ENCODE measurements at places on chromosomes 2 and 18. TPM values are rescaled to one million over a fixed set of nuclear protein-coding genes. Genes with fewer than 3 reads are reported as not detected.

The CPLX4 gene
- total RNA-seq = not detected

The SCYGR4 gene
- not detected for total RNA-seq

The DSC3 gene
- total RNA-seq = 0.14 TPM

The PTRHD1 gene
- 28.2 TPM for total RNA-seq

The SERPINB10 gene
- not detected for total RNA-seq

The TTC39C gene
- total RNA-seq = 27.5 TPM
